Smooth muscle cell of trachea (primary cell): ENCODE measurements at places on chromosomes 5 and 9. TPM values are rescaled to one million over a fixed set of nuclear protein-coding genes. Genes with fewer than 3 reads are reported as not detected.

Gene UNC13B
- 42.5 and 43.8 TPM in 2 replicates for total RNA-seq

Gene ZFP2
- total RNA-seq: 1.6 and 1.8 TPM in 2 replicates

Gene PLCXD3
- under 0.01 and 0.58 TPM in 2 replicates for total RNA-seq

Gene TERT
- not detected in 2 replicates for total RNA-seq

Gene PTPN3
- total RNA-seq: under 0.01 and 0.17 TPM in 2 replicates

Gene BTNL9
- not detected in 2 replicates for total RNA-seq

Gene LRRC19
- not detected in 2 replicates for total RNA-seq

Gene INSYN2B
- 5.8 and 14.6 TPM in 2 replicates for total RNA-seq

Gene GPX8
- total RNA-seq: 124 and 134 TPM in 2 replicates

Gene RETREG1
- total RNA-seq: 1.0 and 1.3 TPM in 2 replicates

Gene NSUN2
- 40.9 and 49.5 TPM in 2 replicates for total RNA-seq

Gene LRSAM1
- 19.6 and 21.2 TPM in 2 replicates for total RNA-seq

Gene PIP5KL1
- total RNA-seq: 3.3 and 6.1 TPM in 2 replicates

Gene CXCL14
- total RNA-seq: 0.33 TPM in 1 of 2 replicates, not detected in the other

Gene PCDHA1
- under 0.01 TPM in 1 of 2 replicates, not detected in the other for total RNA-seq

Gene NR6A1
- 0.44 and 0.66 TPM in 2 replicates for total RNA-seq

Gene LCN1
- total RNA-seq: not detected in 2 replicates

Gene LCN15
- under 0.01 TPM in 1 of 2 replicates, not detected in the other for total RNA-seq

Gene HMCN2
- total RNA-seq: under 0.01 and 0.17 TPM in 2 replicates

Gene LRRC14B
- not detected in 2 replicates for total RNA-seq

Gene QRFP
- not detected in 2 replicates for total RNA-seq

Gene CCL27
- 0.15 and 0.17 TPM in 2 replicates for total RNA-seq

Gene ANKRD18B
- 0.87 and 2.6 TPM in 2 replicates for total RNA-seq

Gene OBP2B
- not detected in 2 replicates for total RNA-seq

Gene PCDHGB3
- 7.1 and 9.4 TPM in 2 replicates for total RNA-seq

Gene SLC34A1
- total RNA-seq: not detected in 2 replicates

Gene DOLK
- 28.2 and 40.9 TPM in 2 replicates for total RNA-seq

Gene GDA
- not detected in 2 replicates for total RNA-seq

Gene GPX3
- total RNA-seq: 7.6 and 18.4 TPM in 2 replicates

Gene MVB12B
- 3.2 and 3.8 TPM in 2 replicates for total RNA-seq

Gene ENHO
- total RNA-seq: not detected in 2 replicates

Gene OMD
- 0.33 and 0.73 TPM in 2 replicates for total RNA-seq

Gene SLC28A3
- total RNA-seq: 0.15 and 0.50 TPM in 2 replicates

Gene GPR150
- total RNA-seq: 0.29 and 0.66 TPM in 2 replicates

Gene ZBED3
- 2.8 and 3.1 TPM in 2 replicates for total RNA-seq

Gene PHYHD1
- total RNA-seq: 16.1 and 18.7 TPM in 2 replicates

Gene LSM11
- 3.1 and 3.5 TPM in 2 replicates for total RNA-seq

Gene RAB3C
- total RNA-seq: not detected in 2 replicates

Gene SSBP2
- 41.7 and 50.3 TPM in 2 replicates for total RNA-seq

Gene LHX6
- total RNA-seq: not detected in 2 replicates

Gene XRCC4
- 6.6 and 19.6 TPM in 2 replicates for total RNA-seq

Gene PTGES
- 9.5 and 84.5 TPM in 2 replicates for total RNA-seq

Gene PDZD2
- total RNA-seq: 0.50 and 1.7 TPM in 2 replicates

Gene SPINK6
- not detected in 2 replicates for total RNA-seq

Gene ACTBL2
- not detected in 2 replicates for total RNA-seq

Gene SCGB3A2
- not detected in 2 replicates for total RNA-seq

Gene CBY3
- not detected in 2 replicates for total RNA-seq

Gene IL4
- total RNA-seq: not detected in 2 replicates
